Mesothelial cell of epicardium (in vitro differentiated cells): ENCODE measurements at places on chromosomes 4 and X.

GRCh38 chrX:85499400-85499799, 119.9 kb upstream of the POF1B start:
- no peak for DNase-seq

GRCh38 chr4:76276813-76277212, 25.3 kb downstream of the FAM47E start:
- DNase-seq: no peak

- no peak for DNase-seq
Observed at GRCh38 chrX:27964432-27964831, 16.8 kb downstream of the DCAF8L1 start.

DNA sequence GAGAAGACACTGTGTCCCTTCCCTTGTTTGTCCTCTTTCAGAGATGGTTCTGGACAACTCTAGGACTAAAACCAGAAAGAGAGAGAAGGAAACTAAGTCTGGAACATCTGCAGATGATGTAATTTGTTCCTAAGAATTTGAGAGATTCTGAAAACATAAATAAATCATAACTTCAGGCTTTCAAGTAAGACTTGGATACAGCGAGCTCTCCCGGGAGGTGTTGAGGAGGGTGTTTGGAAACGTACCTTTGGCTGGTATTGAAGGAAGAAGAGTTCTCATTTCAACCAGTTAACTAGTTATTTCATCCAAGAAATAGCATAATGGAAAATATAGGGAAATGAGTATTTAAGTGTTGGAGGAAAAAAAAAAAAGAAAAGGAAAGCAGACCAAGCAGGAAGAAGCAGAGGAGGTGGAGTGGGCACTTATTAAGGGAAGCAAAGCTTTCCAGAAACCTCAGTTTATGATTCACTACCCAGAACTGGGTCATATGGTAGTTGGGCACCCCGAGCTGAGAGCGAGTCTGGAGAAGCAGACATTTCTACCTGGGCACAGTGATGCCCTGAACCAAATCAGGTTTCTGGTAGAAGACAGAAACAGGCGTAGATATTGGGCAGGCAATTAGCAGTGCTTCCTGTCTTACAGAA, 26.9 kb downstream of the CCNG2 start:
- DNase-seq: no peak

GRCh38 chrX:41781500-41781899, 57.5 kb downstream of the GPR82 start:
- DNase-seq: no peak

DNA sequence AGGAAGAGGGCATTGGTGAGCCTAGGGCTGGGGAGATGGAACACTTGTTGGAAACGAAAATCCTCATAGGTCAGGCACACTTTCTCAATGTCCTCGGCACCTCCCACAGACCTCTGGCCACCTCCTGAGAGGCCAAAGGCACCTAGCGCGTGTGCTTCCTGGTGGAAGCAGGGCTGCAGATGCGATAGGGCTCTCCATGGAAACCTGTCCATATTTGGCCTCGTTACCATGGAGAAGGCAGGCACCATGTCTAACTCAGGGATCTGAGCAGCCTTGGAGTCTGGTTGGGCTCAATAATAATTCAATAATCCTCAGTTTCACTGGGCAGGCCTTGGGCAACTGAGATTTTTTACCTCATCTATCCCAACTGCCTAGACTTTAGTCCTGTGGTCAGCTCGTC, 58.3 kb downstream of the RAI2 start:
- no peak for DNase-seq

DNA sequence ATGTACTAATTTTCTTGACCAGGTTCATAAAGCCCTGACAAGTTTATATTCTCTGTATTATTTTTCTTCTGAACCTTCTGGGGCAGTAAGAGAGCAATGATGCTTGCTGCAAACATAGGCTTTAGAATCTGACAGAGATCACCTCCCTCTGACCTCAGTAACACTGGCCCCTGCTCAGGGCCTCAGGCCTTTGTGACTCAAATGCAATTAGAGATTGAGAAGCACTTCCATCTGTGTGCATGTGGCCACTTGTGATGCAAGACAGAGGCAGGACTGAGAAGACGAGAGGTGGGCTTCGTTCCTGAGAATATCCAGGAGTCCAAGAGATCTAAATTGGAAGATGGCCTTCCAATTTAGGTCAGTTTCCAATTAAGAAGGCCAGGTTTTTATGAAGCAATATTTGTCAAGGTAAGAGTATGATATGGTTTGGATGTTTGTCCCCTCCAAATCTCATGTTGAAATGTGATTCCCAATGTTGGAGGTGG, 82.8 kb upstream of the VEGFC start:
- DNase-seq: no peak

GRCh38 chrX:47093248-47093647, 15.0 kb downstream of the RGN start:
- DNase-seq: no peak

- no peak for DNase-seq
Observed at GRCh38 chr4:85478576-85478975, 3.6 kb downstream of the ARHGAP24 start.

- DNase-seq: no peak
Observed at GRCh38 chrX:44020693-44021092, 47.5 kb upstream of the NDP start.

GRCh38 chrX:76398970-76399369, 28.5 kb upstream of the MAGEE1 start:
- DNase-seq: no peak

DNA sequence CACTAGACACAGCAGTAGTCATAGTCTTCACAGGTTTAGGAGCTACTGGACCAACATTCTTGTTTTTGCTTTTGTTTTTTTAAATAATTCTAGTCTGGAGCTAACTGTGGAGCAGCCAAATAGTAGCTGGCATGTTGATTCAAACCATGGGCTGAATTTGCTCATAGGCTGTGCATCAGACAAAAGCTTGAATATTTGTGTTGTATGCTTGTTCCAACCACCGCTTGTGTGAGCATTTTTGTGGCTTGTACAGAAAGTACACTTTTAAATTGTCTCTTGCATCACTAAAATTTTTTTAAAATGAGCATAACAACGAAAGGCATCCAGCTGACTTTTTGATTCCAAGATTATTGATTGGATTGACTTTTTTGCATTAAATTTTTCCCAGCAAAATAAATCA, 39.6 kb downstream of the CCNI start:
- no peak for DNase-seq

GRCh38 chr4:17680559-17681280, 66.3 kb downstream of the MED28 start:
- DNase-seq: no peak

- no peak for DNase-seq
Observed at GRCh38 chrX:72243472-72243871, 4.6 kb upstream of the ERCC6L start.

- DNase-seq: no peak
Observed at GRCh38 chr4:169665046-169665737, 44.8 kb downstream of the CLCN3 start.

GRCh38 chrX:108250654-108251579, 159.3 kb downstream of the ATG4A start:
- DNase-seq: no peak

GRCh38 chrX:13258052-13258444, 61.8 kb downstream of the ATXN3L start:
- no peak for DNase-seq

DNA sequence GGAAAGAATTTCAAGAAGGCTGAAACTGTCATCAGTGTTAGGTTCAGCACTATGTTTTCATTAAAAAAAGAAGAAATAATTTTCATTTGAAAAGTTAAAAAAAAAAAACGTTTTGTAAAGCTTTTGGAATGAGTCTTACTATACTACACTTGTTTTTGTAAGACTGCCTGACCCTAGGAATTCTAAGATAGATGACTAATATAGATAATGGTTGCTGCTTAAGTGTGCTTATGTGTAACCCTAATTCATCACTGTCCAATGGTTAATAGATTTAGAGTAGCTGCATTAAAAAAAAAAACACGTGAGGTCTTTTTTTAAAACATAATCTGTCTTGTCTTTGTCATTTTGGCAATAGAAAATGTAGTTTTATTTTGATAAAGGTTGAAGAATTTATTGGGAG, 323.2 kb downstream of the IL1RAPL1 start:
- no peak for DNase-seq

- no peak for DNase-seq
Observed at GRCh38 chr4:54695337-54695736, 37.6 kb downstream of the KIT start.

GRCh38 chr4:73868206-73869129, 725 bp upstream of the CXCL1 start:
- DNase-seq: no peak

- no peak for DNase-seq
Observed at GRCh38 chr4:67512501-67512900, 32.8 kb downstream of the CENPC start.

DNA sequence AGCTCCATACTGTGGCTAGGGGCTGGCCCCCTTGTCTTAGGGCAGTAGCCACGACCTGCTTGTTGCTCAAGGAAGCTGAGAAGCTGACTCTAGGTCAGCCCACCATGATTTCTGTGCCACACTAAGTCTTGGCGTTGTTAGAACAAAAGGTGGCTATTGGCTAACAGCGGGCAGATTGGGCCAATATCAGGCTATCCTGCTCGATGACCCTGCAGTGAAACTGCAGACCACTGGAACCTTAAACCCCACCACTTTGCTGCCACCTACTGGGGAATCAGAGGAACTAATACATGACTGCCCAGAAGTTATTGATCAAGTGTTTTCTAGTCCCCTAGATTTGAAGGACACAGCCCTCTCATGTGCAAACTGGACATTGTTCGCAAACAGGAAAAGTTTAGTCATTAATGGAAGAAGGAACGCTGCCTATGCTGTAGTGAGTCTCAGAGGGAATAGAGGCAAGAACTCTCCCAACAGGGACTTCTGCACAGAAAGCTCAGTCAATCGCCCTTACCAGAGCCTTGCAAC, 17.0 kb upstream of the PAPSS1 start:
- DNase-seq: no peak

DNA sequence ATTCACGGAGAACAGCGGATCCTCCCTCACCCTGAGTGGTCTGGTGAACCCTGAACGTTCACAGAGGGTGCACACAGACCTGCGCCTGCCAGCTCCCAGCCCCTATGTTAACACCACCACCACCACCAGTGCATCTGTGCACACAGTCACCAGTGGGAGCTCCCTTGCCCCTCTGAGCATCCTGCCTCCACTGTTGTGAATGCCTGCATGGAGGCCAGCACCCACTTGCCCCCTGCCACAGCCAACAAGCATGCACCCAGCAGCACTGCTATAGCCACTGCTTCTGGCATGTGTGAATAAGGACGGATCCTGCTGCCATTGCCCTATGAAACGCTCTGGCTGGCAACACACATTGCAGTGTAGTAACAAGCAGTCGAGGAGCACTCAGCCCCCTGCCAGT, 29.1 kb upstream of the PWWP3B start:
- DNase-seq: no peak

DNA sequence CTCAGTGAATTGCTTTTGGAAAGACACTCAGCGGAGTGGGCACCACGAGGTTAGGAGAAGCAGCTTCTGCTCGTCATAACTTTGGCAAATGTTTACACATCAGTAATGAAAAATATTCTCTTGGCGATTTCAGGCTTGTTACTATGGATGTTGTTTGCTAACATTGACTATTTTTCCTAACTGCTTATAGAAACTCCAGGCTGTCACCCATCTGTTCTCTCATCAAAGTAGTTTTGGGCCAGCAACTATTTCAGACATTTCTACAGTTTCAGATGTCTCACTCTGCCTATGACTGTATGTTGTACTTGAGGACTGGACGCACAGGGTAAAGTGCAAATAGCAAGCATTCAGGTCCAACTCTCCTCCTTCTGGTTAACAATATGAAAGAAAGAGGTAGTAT, 346.7 kb downstream of the TRIML1 start:
- DNase-seq: no peak

- DNase-seq: no peak
Observed at GRCh38 chrX:110394651-110395050, 36.0 kb downstream of the RTL9 start.

GRCh38 chr4:102492531-102493241, 8.5 kb upstream of the NFKB1 start:
- no peak for DNase-seq
